ENCODE measurements at places on chromosomes 6 and 20. TPM values are rescaled to one million over a fixed set of nuclear protein-coding genes. Genes with fewer than 3 reads are reported as not detected.

FAM83D gene
- 75.0 TPM for total RNA-seq

C6orf89 gene
- total RNA-seq: 18.6 TPM

ZNF334 gene
- total RNA-seq: not detected

SLC17A1 gene
- 0.14 TPM for total RNA-seq

DLGAP4 gene
- total RNA-seq: 74.2 TPM

CABLES2 gene
- total RNA-seq: 6.1 TPM

EYA4 gene
- total RNA-seq: 12.6 TPM

CST4 gene
- total RNA-seq: not detected

ABHD16B gene
- total RNA-seq: not detected

NHLRC1 gene
- 1.3 TPM for total RNA-seq

C20orf204 gene
- 0.54 TPM for total RNA-seq

SLC32A1 gene
- total RNA-seq: not detected

CD83 gene
- total RNA-seq: 2.2 TPM

MAPK13 gene
- 1.1 TPM for total RNA-seq

WFDC9 gene
- total RNA-seq: not detected

PDE10A gene
- total RNA-seq: 27.5 TPM

SMLR1 gene
- not detected for total RNA-seq

BNIP5 gene
- total RNA-seq: not detected

TSPO2 gene
- not detected for total RNA-seq

CST2 gene
- total RNA-seq: 0.83 TPM

ADA gene
- total RNA-seq: 61.2 TPM

CD40 gene
- total RNA-seq: 4.9 TPM

HLA-DRB1 gene
- not detected for total RNA-seq

VSX1 gene
- 1.0 TPM for total RNA-seq

Measured in A549 treated with ZK216348 at 1 μM for 4 hours (cell line).